ENCODE measurements at places on chromosomes 7 and 10. TPM values are rescaled to one million over a fixed set of nuclear protein-coding genes. Genes with fewer than 3 reads are reported as not detected.

Gene NPFFR1
- not detected for total RNA-seq

Gene FXYD4
- not detected for total RNA-seq

DNA sequence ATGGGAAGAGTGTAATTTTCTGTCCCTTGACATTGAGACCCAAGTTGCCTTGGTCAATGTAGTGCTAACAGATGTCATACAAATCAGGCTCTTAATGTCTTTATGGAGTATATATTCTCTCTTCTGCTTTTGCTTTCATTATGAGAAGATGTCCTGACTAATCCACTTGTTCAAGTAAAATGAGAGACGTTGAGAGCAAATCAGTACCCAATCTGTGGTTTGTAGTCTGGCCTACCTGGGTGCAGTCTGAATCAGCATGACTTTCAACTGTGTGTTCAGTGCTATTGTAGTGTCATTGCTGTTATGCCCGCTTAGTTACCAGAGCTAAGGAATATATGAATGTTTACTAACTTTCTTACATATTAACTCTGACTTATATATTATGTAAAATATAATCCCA is 612.4 kb downstream of the ANKRD7 start:
- no peak overlapping the region for H3K4me3 ChIP-seq
- no peak overlapping the region for H3K27ac ChIP-seq
- H3K36me3 ChIP-seq = no peaks in the 10 kb centered on the region
- no peaks in the 10 kb centered on the region for H3K27me3 ChIP-seq
- DNase-seq = no peak

GRCh38 chr10:120607710-120608703 is 151.0 kb downstream of the PLPP4 start:
- no peaks in the 10 kb centered on the region for H3K36me3 ChIP-seq
- no peaks in the 10 kb centered on the region for H3K4me1 ChIP-seq
- DNase-seq = no peak
- no peak overlapping the region for H3K27ac ChIP-seq

DNA sequence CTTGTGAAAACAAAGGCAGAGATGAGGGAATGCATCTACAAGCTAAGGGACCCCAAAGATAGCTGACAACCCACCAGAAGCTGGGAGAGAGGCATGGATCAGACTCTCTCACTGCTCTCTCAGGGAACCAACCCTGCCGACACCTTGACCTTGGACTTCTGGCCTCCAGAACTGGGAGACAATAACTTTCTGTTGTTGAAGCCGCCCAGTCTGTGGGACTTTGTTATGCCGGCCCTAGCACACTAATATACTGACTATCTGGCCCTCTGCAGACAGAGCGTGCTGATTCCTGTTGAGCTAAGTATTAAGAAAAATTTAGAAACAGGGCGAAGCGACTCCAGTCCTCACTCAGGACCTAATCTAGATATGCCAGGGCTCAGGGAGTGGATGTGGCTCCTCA is 144.3 kb upstream of the TCF7L2 start:
- no peak overlapping the region for H3K4me3 ChIP-seq
- H3K36me3 ChIP-seq = peaks cover 21% of the 10 kb centered on the region
- DNase-seq = no peak
- no peaks in the 10 kb centered on the region for H3K27me3 ChIP-seq
- no peaks in the 10 kb centered on the region for H3K4me1 ChIP-seq
- H3K27ac ChIP-seq = no peak overlapping the region

DNA sequence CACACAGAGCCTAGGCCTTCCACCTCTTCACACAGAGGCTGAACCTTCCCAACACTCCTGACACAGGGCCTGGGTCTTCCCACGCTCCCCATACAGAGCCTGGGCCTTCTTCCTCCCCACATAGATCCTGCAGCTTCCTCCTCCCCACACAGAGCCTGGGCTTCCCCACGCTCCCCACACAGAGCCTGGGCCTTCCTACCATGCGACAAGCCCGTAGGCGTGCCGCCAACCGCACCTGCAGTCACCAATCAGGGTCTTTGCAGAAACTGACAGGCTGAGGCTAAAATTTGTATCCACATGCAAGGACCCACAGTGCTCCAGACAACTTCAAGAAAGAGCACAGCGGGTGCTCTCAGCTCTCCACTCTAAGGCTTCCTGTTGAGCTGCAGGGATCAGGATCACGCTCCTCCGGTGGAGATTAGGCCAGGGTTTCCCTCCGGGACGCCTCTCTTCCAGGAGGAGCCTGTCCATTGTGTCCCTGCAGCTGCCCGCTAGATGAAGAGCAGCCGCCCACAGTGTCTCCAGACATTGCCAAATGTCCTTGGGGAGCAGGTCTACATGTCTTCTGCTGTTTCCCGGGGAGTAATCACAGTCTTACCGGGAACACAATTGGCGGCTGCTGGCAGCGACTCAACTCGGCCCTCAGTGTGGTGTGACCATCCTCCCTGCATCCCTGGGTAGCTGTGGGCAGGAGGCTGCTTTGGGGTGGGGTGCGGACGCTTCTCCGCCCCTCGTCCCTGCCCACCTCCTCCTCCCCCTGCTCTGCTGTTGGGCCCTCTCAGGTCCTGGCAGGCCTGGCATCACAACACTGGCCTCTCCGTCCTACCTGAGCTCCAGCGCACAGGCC is 9.7 kb downstream of the CFAP46 start:
- no peaks in the 10 kb centered on the region for H3K36me3 ChIP-seq
- no peak overlapping the region for H3K4me3 ChIP-seq
- peak overlapping the region; percentile 66 for H3K27ac ChIP-seq
- peaks cover 22% of the 10 kb centered on the region for H3K4me1 ChIP-seq
- DNase-seq = no peak

- DNase-seq = no peak
- peaks cover 52% of the 10 kb centered on the region for H3K4me1 ChIP-seq
- peak overlapping the region; percentile 95 for H3K27ac ChIP-seq
- no peaks in the 10 kb centered on the region for H3K36me3 ChIP-seq
Measured at GRCh38 chr10:11631890-11632587, 20.6 kb upstream of the USP6NL start.

- H3K4me3 ChIP-seq = no peak overlapping the region
- H3K36me3 ChIP-seq = no peaks in the 10 kb centered on the region
- DNase-seq = no peak
- H3K27ac ChIP-seq = no peak overlapping the region
- no peaks in the 10 kb centered on the region for H3K4me1 ChIP-seq
- H3K27me3 ChIP-seq = no peaks in the 10 kb centered on the region
Measured at GRCh38 chr7:82172017-82172416, 271.6 kb downstream of the CACNA2D1 start.

- no peak overlapping the region for H3K4me3 ChIP-seq
- no peak for DNase-seq
- no peaks in the 10 kb centered on the region for H3K36me3 ChIP-seq
- no peak overlapping the region for H3K27ac ChIP-seq
Measured at GRCh38 chr10:17368708-17369272, 85.6 kb downstream of the ST8SIA6 start.
